ENCODE measurements at places on chromosomes 4 and X. TPM values are rescaled to one million over a fixed set of nuclear protein-coding genes. Genes with fewer than 3 reads are reported as not detected.

GRCh38 chr4:140049849-140050637 lies 103.9 kb downstream of the MAML3 start:
- DNase-seq: no peak

DNA sequence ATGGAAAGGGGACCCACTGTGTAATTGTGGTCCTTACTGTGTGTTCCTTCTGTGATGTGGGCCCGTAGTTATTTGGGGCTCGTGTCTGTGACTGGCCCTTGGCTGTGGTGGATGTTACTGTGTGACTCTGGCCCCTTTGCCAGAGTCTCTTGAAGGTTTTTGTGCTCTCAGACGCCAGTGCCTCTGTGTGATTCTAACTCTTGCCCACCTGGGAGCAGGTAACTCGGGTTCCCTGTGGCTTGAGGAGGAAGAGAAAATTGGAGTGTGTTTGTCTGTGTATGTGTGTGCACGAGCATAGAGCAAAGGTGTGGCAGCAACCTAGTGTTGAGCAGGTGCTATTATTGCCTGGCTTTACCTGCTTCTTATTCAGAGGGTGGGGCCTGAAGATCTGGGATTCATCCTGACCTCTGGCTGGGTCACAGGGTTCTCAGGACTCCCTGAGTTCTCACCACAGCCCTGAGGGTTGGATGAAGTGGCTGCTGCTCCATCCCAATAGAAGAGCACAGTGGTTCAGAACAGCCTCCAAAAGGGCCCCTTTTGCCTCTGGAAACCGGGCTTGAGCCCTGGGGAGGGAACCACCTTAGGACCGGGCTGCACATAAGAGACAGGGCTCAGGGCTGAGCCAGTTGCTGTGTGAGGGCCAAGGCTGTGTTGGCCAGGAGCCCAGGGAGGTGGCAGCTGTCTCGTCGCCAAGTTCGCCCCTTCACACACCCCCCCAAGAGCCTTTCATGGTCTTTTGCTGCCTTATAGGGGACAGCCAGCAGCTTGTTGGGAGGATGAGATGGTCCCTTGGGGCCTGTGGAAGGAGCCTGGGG lies 1.3 kb downstream of the RBM10 start:
- DNase-seq: no peak

DNA sequence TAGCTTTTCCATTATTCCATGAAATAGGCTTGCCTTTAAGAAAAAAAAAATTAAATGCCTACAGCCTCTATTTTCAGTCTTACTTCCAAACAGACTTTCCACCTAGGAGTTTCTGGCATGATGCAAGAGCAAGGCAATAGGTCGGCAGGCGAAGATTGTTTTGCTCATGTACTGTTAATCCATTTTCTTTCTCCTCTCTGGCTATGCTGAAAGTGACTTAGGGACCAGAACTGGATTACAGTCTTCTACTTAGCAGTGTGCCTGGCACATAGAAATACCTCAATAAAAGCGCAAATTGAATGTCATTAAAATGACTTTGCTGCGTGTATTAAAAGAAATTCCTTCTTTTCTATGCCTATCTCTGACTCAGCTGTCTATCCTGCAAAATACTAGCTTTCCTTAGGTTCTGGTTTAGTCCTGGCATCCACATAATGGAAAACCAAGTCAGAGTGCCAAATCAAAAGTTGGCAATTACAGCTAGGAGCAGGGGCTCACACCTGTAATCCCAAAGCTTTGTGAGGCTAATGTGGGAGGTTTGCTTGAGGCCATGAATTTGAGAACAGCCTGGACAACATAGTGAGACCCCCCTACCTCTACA lies 51.9 kb downstream of the CC2D2A start:
- no peak for DNase-seq

GRCh38 chrX:150649096-150649870 lies 43.9 kb upstream of the MTMR1 start:
- DNase-seq: no peak

GRCh38 chr4:112284662-112285411 lies 867 bp downstream of the TIFA start:
- no peak for DNase-seq

DNA sequence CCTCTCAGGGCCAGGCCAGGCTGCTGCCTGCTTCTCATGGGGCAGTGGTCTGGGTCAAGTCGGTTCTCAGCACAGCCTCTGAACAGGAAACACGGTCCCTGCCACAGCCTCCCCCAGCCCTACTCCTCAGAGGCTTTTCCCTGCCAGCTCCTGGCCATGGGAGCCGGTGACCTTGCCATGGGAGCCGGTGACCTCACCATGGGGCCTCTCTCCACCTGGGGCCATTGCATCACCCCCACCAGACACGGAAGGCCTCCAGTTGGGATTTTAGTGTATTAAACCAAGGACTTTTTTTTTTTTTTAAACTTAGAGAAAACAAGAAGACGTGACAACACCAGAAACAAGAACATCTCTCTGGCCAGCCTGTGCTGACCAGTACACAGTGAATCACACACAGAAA lies 25.6 kb downstream of the ETDB start:
- DNase-seq: no peak

GRCh38 chr4:93743022-93743421 lies 85.5 kb upstream of the ATOH1 start:
- no peak for DNase-seq

The LRAT gene
- total RNA-seq: 0.66 TPM

The MEPE gene
- not detected for total RNA-seq

The MAGEC3 gene
- total RNA-seq: not detected

The KCNIP4 gene
- total RNA-seq: not detected

The RGS12 gene
- total RNA-seq: 86.9 TPM

The ARHGAP10 gene
- 36.2 TPM for total RNA-seq

The RPS6KA6 gene
- total RNA-seq: 1.9 TPM

The RIBC1 gene
- 0.65 TPM for total RNA-seq

The SRPK3 gene
- 0.36 TPM for total RNA-seq

The PDCL2 gene
- total RNA-seq: not detected
